ENCODE measurements at places on chromosomes 3 and 15.

DNA sequence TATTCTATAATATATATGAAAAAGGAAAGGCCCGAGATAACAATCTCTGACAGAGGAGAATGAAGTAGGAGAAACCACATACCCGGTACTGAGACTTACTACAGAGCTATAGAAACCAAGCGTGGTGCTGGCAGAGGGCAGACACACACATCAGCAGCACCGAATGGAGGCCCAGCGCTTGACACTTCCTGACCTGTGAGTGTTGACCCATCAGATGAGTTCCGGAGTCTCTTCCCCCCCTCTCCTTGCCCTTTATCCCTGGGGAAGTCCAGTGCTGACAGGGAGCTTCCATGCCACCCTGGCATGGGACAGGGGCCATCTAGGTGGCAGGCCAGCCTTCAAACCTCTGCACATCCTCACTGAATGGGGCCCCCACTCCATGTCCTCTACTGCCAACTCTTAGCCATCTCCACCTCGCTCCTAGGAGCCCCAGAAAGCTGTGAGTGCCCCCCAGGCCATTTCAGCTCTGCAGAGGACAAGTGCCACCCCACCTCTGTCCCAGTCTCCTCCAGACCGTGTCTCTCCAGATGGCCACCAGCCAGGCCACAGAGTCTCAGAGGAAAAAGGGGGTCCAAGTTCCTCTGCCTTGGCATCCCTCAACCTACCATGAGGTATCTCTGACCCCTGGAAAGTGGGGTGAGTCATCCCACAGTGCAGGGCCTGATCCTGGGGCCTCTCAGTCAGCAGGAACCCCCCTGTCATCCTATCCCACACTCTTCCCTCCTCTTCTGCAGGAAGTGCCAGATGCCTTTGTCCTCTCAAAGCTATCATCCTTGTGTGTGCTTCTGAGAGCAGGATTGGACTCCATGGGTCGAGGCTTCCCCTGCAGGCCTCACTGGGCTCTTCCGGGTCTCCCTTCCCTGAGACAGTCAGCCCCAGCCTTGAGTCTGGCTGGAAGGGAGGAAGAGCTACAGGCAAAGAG, 116.5 kb upstream of the ALDH1A3 start:
- no peak overlapping the region for H3K4me3 ChIP-seq
- no peak for DNase-seq
- H3K36me3 ChIP-seq, result no peaks in the 10 kb centered on the region

DNA sequence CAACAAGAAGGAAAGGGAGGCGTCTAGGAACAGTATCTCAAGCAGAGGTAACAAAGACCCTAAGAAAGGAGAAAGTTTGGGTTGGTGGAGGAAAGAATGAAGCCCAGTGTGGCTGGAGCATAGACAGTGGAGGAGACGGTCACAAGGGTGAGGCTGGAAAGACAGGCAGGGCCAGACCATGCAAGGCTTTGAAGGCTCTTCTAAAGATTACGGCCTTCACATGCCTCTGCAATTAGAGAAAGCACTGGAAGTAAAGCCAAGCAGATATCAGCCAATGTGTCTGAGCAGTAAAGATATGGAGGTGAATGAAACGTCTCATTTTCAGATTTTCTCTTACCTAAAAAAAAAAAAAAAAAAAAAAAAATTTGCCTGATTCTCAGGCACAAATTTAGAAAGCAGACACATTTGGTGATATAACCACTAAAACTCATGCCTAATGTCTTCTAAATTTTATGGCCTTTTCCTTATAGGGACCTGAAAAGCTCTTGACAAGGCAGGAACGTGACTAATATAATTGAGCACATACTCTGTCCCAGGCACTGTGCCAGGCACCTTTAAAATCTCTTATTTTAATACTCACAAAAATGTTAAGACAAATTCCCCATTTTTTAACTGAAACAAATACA, 184.1 kb downstream of the MECOM start:
- no peak for DNase-seq
- peak overlapping the region; percentile 78 for H3K27ac ChIP-seq
- H3K27me3 ChIP-seq, result no peaks in the 10 kb centered on the region
- no peaks in the 10 kb centered on the region for H3K36me3 ChIP-seq
- H3K4me3 ChIP-seq, result no peak overlapping the region

DNA sequence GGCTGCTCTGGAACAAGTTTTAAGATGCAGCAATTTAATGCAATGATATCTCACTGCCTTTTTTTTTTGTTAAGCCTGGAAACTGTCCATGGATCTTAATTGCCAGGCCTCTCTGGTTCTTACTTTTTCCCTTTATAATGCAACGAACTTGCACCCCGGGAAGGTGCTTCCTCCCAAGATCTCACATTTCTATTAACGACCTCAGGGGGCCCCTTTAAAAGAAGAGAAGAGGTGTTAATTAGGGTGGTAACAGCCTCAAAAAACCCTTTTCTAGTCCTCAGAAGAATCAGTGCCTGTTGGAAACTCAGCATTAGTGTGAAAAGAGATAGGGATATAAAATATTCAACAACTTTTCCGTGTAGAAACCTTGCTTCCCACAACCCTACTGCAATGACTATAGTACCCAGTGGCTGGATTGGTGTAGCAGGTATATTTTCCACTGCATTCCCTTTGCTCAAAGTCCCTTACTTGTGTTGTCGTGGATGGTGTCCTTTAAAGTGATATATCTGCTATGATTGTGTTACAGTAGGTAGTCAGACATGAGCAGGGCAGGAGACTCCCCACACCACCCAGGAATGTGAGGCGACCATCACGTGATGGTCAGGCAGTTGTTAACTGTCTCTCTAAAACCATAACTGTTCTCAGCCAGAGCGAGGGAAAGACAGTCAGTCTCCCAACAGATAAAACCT, 121.8 kb downstream of the CTNNB1 start:
- no peaks in the 10 kb centered on the region for H3K27me3 ChIP-seq
- H3K4me3 ChIP-seq, result no peak overlapping the region
- no peak for DNase-seq
- no peak overlapping the region for H3K27ac ChIP-seq
- no peaks in the 10 kb centered on the region for H3K36me3 ChIP-seq

- H3K27me3 ChIP-seq, result no peaks in the 10 kb centered on the region
- H3K4me3 ChIP-seq, result no peak overlapping the region
- H3K36me3 ChIP-seq, result no peaks in the 10 kb centered on the region
- H3K4me1 ChIP-seq, result no peaks in the 10 kb centered on the region
- no peak overlapping the region for H3K27ac ChIP-seq
Measured at GRCh38 chr3:154835639-154836038, 244.5 kb upstream of the MME start.

GRCh38 chr15:63035253-63035652, 7.3 kb upstream of the TPM1 start:
- no peaks in the 10 kb centered on the region for H3K36me3 ChIP-seq
- no peak overlapping the region for H3K4me3 ChIP-seq
- DNase-seq, result no peak
- no peaks in the 10 kb centered on the region for H3K27me3 ChIP-seq

DNA sequence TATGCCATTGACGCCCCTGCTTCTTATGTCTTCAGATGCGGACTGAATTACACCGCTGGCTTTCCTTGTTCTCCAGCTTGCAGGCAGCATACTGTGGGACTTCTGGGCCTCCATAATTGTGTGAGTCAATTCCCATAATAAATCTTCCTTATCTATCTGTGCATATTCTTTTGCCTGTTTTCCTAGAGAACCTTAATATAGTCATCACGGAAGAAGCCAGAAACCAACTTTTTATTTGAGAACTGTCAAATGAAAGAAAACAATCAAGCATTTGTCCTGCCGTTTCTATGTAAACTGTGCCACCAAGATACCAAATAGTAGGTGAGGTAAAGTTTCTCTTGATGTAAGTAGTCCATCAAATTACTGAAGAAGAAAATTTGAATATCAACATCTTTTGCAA, 51.8 kb upstream of the B3GALNT1 start:
- no peaks in the 10 kb centered on the region for H3K36me3 ChIP-seq
- H3K27me3 ChIP-seq, result no peaks in the 10 kb centered on the region
- DNase-seq, result no peak
- no peak overlapping the region for H3K27ac ChIP-seq
- no peak overlapping the region for H3K4me3 ChIP-seq
